Activated T-cell treated with anti-CD3 and anti-CD28 coated beads, Interleukin-2, amount 50 U/mL, for 72 hours (primary cell): ENCODE measurements at places on chromosomes 3 and 15. TPM values are rescaled to one million over a fixed set of nuclear protein-coding genes. Genes with fewer than 3 reads are reported as not detected.

- no peak for DNase-seq
These were observed 13.2 kb downstream of the ISG20 start for GRCh38 chr15:88651971-88652370.

DNA sequence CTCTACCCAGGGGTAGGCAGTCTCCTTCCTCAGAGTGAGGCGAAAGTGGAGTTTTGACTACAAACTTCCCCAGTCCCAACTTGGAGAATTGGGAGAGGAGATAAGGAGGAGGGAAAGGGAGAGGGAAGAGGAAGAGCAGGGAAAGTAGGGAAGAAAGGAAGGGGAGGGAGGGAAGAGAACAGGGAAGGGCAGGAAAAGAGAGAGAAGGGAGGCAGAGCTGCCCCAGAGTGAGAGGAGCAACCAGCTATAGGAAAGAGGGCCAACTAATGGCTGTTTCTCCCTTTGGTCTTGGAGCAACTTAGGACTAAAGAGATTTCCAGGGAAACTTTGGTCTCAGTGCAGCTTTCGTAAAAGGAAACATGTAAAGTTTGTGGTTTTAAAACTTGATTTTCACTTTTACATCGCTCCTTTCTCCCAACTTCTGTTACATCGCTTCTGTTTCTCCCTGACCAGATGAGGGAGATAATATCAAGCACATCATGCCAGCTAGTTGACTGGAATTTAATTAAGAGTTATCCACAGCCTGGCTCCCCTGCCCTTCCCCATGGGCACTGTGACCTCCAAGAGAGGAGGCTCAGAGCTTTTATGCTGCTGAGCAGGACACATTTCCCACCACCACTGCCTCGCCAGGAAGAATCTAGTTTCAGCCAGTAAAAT lies 1.4 kb downstream of the CA12 start:
- no peak for DNase-seq

- no peak for DNase-seq
These were observed 12.0 kb upstream of the GRIP2 start for GRCh38 chr3:14552041-14552648.

- no peak for DNase-seq
These were observed 178.0 kb downstream of the PCCB start for GRCh38 chr3:136428167-136428566.

GRCh38 chr3:186826976-186827857 lies 15.3 kb upstream of the ADIPOQ start:
- peak; percentile 88 for DNase-seq

DNA sequence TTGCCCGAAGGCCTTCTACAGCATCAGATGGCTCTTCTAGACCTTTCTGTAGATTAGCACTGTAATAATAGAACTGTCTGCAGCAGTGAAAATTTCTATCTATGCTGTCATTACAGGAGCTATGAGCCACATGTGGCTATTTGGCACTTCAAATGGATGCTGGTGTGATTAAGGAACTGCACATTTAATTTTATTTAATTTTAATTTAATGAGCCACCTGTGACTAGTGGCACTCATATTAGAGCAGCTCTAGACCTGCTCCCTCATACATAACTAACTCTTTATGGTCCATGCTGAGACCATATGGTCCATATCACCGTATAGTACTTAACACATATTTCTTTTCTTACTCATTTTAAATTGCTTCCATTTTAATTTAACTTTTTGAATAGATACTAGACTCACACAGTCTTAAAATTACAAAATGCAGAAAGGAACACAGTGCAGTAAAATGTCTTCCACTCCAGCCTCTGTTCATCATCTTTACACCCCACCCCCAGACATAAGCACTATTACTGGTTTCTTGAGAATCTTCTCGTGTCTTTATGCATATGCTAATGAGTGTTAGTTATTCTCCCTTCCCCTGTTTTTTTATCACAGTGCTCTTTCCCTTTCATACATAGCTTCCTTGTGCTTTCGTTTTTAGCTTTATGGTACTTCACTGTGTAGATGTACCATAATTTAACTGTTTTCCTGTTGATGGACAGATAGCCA lies 9.6 kb downstream of the LSM3 start:
- no peak for DNase-seq

- no peak for DNase-seq
These were observed 1.1 kb downstream of the SEC11A start for GRCh38 chr15:84714821-84715220.

DNA sequence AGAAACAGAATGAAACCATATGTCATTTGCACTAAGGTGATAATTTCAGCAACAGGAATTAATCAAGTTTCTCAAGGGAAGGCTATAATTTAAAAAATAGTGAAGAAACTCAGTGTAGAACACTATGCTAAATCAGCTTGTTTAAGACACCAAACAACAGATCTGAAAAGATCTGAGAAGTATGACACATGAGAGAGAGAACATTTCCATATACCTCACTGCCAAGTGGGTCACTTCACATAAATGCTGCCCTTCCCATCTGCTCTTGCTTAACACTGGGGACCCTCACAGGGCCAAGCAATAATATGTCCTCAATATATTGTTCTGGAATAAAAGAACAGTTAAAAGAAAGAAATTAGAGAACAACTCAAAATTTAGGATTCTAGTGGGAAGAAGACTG lies 45.6 kb upstream of the CHMP2B start:
- no peak for DNase-seq

DNA sequence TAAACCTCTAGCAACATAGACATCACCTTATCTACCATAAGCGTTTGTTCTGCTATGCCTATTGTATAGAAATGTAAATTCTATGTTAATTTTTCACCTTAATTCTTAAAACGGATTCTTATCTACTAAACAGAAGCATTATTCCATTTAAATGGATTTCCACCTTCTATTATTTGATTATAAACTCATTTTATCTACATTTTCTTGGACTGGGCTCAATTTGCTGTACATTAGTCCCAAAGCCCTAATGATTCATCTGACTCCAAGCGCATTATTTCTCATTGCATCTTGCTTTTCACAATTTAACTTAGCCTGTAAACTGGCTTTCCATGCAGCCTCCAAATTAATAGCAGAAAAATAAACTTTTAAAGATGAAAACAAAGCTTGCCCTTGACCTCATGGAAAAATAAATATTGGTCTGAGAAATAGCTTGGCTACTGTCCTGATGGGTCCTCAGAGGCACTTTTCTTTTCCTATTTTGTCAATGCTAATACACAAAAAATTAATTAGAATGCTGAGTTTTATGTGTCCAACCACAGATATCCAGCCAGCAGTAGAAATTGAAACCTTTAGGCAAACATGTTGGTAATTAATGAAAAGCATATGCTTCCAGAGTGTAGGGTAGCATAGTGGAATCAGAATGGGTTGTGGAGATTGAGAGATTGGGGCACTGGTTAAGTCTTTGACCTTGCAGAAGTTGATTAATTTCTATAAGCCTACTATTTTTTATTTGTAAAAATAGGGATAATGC lies 81.4 kb upstream of the CFAP20DC start:
- DNase-seq, result no peak

GRCh38 chr3:64410226-64410625 lies 185.0 kb upstream of the PRICKLE2 start:
- DNase-seq, result no peak

- DNase-seq, result no peak
These were observed 203.8 kb downstream of the RPLP1 start for GRCh38 chr15:69656271-69657030.

GRCh38 chr3:81443958-81444357 lies 317.5 kb downstream of the GBE1 start:
- DNase-seq, result no peak

DNA sequence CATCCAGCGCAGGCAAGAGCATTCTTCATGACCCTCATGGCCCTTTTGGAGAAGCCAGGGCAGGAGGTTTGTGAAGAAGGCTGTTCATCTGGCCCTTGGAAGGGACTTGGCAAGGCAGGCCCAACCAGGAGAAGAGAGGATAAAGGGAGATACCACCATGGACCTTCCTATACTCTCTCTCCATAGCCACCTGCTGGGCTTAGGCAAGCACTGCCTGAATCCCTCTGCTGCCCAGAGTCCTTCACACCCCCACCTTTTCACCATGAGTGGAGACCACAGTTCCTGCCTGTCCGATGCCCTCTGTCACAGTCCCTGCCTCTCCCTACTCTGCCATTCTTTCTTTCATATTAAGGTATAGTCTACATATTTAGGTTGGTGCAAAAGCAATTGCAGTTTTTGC lies 10.6 kb upstream of the SFMBT1 start:
- no peak for DNase-seq

DNA sequence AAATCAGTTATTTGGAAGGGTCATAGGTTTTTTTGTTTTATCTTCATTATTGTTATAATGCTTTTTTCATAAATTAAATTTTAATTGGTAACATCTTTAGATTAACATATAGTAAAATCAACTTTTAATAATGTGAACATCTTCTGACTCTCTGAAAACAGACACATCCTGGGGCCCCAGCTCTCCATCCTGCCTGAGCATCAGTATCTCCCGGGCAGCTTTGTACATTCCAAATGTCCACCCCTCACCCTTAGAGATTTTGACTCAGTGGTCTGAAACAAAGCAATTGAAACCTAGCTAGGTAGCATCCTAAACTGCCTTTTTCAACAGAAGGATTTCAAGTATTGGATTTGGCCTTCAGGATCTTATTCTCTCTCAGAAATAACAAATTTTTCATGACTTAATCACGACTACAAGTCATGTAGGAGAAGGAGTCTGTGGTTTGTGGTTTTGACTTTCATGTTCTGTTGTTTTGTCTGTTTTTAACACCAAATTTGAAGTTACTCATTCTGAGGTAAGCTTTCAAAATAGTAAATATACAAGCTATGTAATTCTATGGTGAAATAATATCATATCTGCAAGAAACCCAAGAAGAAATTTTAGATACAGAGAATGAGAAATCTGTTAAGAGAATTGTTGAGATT lies 147.3 kb upstream of the UBE2E2 start:
- no peak for DNase-seq

DNA sequence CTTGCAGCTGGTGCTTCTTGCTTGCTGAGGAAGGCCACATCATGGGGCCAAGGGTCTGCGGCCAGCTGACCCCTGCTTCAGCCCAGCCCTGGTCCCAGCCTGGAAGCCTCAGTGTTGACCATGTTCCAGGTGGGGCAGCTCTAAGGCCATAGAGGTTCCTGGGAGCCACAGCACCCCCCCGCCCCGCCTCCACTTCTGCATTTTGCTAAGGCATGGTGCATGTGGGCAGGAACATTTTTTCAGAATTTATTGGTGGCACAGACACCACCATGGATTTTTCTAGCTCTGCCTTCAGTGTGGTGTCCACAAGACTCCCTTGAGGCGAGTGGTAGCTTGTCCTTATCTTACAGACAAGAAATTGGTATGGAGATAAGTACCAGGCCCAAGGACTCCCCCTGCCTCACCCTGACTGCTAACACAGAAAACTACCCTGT lies 1.9 kb upstream of the CHST14 start:
- DNase-seq, result no peak

DNA sequence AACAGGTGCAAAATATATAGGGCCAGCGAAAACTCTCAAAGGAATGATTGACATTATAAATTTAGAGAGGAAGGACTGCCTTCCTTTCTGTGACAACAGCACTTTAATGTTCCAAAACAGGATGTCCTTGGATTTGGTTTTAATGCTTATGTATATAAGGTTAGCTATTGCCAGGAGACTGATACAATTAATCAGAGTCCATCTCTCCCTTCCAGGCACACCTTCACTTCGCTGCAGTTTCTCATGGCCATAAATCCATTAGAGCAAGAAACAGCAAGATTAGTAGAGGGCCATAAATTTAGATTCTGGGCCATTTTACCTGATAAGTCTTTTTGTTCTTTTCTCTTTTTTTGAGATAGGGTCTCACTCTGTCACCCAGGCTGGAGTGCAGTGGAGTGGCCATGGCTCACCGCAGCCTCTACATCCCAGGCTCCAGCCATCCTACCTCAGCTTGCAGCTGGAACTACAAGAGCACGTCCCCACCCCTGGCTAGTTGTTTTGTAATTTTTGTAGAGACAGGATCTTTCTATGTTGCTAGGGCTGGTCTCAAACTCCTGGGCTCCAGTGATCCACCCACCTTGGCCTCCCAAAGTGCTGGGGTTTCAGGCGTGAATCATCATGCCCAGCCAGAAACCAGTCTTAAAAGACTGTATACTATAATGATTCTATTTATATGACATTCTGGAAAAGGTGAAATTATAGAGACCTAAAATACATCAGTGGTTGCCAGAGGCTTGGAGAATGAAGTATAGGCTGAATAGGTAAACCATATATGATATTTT lies 15.7 kb upstream of the TFRC start:
- DNase-seq, result no peak

GRCh38 chr3:139185527-139185926 lies 140.8 kb upstream of the PRR23C start:
- DNase-seq, result no peak

DNA sequence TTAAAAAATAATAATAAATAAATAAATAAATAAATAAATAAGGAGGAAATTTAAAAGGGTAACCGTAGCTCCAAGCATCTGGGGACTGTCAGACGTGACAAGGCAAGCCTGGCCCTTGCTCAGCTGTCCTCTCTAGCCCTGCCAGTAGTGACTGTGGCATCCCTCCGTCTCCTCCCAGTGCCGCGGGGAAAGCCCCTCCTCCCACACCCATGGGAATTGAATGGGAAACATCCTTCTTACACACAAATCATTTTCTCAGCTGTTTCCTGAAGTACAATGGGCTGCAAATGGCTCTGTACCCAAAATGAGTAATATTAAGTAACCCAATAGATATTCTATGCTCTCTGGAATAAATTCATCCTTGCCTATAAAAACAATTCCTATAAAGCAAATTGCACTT lies 101.6 kb upstream of the RAD18 start:
- no peak for DNase-seq

DNA sequence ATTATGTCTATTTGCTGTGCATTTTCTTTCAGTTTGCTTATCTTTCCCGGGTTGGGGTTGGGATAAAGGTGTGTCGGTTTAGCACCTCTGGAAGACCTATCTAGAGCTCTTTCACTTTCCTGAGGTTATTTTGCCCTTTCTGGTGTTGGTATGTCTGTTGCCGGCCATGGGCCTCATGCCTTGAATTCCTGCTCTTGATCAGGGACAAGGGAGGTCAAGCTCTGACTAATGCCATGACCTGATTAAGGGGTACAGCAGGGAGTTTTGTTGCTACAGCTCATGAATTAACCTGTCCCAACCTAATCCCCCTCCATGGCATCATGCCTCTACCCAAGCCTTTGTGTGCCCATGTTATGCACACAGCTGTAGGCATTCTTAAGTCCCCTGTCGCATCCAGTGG lies 70.5 kb upstream of the GOLGA6B start:
- no peak for DNase-seq

- DNase-seq, result peak; percentile 34
These were observed 40.8 kb downstream of the EOMES start for GRCh38 chr3:27681249-27681748.

- no peak for DNase-seq
These were observed 112.7 kb downstream of the NFKBIZ start for GRCh38 chr3:101962055-101962454.

The CEP19 gene
- total RNA-seq, result 5.3 TPM

The TEX55 gene
- total RNA-seq, result not detected

The RETNLB gene
- not detected for total RNA-seq

The CCDC51 gene
- total RNA-seq, result 13.5 TPM

The POPDC2 gene
- total RNA-seq, result 6.6 TPM

The SLC24A5 gene
- total RNA-seq, result not detected

The SGO1 gene
- total RNA-seq, result 31.5 TPM

The PCCB gene
- total RNA-seq, result 53.5 TPM

The CFAP92 gene
- total RNA-seq, result 1.1 TPM

The CFAP161 gene
- 0.48 TPM for total RNA-seq

The CLN6 gene
- total RNA-seq, result 31.6 TPM

The GREM1 gene
- total RNA-seq, result 0.25 TPM

The TMCO5A gene
- not detected for total RNA-seq
